ENCODE measurements at places on chromosomes 11 and 22.

- no peak for DNase-seq
Measured at GRCh38 chr11:17743026-17743807, 8.6 kb downstream of the KCNC1 start.

- DNase-seq, result no peak
Measured at GRCh38 chr11:72899238-72899637, 85.0 kb downstream of the ATG16L2 start.

DNA sequence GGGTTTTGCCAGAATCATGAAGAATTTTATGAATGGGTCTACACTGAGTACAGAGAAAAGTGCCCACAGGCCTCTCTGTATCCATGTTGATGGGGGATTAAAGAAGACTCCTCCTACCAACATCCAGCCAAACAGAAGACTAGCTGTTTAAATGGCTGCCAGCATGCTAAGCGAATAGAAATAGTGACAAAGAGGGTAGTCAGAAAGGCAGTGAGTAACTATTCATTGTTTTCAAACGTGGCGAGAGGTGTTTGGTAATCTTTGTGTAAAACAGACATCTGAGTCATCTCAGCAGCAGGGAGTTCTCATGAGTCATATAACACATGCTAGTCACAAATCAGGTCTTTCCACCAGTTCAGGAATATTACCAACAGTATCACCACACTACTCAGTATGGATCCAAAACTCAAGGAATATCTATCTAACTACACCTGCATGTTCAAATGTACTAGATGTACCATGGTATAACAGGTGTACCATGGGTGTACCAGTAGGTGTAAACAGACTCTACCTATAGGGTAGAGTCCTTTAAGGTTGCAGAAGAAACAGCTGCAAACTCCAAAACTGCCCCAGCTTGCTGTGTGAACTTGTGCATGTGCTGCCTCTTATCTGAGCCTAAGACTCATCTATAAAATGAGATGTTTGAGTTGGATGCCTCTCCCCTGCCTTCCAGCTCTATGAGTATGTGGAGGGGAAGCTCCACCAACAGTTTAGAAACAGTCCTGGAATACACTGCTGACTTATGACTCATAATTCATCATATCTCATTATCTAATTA lies 82.0 kb downstream of the SLC1A2 start:
- no peak for DNase-seq

GRCh38 chr11:73468590-73469161 lies 92.5 kb downstream of the RELT start:
- no peak for DNase-seq

- DNase-seq, result no peak
Measured at GRCh38 chr22:31867386-31868153, 76.8 kb upstream of the YWHAH start.

- no peak for DNase-seq
Measured at GRCh38 chr22:40446203-40446602, 75.8 kb downstream of the SGSM3 start.

DNA sequence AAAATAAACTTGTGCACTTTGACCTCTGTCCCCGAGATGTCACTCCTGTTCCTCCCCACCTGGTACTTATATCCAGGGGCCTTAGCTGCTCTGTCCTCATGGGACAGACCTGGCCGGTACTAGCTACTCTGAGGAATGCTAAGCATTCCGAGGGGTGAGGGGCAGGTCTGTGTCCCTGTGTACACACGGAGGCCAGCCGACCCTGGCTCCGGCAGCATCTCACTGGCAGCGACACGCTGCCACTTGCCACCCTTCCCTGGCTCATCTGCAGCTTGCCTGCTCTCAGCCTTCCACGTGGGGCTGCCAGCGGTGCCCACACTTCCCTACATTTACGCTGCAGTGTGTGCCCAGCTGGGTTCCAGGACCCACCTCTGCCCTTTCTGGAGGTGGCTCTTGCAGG lies 21.6 kb upstream of the TEF start:
- no peak for DNase-seq

DNA sequence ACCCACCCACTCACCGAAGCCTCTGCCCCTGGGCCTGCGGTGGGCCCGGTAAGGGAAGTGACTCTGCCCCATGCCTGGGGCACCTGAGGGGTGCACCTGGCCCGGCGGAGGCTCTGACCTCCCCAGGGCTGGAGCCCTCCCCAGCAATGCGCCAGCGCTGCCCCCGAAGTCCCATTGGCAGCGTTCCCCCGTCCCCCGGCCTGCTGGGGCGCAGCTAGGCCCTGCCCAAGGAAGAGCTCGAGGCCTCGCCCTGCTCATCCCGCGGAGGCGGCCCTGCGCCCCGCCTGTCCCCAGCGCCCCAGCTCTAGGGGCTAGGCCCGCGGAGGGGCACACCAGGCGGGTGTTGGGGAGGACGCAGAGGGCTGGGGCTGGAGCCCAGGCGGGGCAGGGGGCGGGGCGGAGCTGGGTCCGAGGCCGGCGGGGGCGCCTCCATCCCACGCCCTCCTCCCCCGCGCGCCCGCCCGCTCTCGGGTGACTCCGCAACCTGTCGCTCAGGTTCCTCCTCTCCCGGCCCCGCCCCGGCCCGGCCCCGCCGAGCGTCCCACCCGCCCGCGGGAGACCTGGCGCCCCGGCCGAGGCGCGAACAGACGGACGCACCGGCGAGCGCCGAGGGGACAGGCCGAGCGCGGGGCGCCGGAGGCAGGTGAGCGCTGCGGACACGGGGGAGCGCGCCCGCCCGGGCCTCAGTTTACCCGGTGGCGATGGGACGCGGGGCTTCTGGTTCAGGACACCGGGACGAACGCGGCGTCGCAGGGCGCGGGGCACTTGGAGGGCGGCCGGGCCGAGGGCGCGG lies at the start of gene EPS8L2:
EPS8L2 (plus strand) TSS at position 586 of the 793 bp plus-strand sequence. CDS start 3,177 bp downstream, outside the sequence.
- peak; percentile 89 for DNase-seq

DNA sequence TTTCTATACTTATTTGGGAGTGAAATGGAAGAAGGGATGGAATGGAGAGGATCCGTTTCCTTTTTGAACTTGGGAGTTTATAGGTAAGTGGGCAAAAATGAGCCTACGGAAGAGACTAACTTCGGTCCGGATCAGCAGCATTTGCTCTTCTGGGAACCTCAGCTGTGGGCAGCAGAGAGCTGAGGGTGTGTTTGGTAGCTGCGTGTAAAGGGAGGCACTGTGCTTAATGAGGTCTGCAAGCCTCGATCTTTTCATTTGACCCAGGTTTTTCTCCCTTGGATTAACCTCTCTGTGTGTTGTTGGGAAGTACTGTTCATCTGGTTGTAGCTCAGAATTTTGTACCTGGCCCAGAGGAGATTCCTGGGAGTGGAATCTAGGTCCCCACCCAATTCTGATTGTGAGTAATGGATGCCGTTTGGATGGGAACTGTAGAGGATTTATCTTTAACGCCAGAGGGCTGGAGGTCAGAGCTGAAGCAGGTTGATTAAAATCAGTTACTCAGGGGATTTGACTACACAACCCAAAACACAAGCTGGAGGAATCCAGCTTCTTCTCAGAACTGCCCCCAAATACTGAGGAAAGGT lies 201.6 kb upstream of the SORL1-AS1 start:
- no peak for DNase-seq

- no peak for DNase-seq
Measured at GRCh38 chr11:74377689-74378088, 20.5 kb downstream of the PGM2L1 start.

GRCh38 chr22:27223317-27224177 lies 566.2 kb downstream of the MIAT start:
- DNase-seq, result no peak

DNA sequence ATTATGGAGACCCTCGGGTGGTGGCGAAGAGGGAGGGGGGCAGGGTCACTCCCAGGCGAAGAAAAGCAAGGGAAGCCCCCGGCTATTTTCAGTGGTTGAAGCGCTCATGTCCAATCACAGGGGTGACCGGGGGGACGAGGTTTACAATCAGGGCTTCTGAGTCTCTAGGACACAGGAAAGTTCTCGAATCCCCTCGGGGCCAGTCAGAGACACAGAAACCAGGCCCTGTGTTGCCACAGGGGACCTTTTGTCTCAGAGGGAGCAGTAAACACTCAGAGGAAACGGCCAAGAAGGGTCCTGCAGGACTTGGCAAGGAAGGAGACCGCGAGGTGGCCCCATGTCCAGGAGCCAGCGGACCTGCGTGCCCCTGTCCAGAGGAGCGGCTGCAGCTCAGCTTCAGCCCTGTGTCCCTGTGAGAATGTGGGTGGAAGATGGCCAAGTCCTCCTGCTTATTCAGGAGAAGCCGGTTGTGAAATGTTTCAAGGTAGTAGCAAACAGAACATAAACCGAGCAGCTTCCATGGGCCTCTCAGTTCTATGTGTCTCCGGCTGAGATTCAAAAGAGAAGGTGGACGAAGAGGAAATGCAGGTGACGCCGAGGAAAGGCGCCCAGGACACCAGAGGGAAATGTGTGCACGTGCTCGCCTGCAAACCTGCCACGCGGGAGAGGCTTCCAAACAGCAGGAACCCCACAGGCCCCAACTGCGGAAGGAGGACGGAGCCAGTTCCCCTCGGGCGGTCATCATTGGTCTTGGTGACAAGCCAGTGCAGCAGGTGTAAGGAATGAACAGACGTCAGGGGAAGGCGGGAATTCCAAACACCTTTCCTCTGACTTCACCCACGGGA lies 357.6 kb downstream of the BRD1 start:
- DNase-seq, result no peak

DNA sequence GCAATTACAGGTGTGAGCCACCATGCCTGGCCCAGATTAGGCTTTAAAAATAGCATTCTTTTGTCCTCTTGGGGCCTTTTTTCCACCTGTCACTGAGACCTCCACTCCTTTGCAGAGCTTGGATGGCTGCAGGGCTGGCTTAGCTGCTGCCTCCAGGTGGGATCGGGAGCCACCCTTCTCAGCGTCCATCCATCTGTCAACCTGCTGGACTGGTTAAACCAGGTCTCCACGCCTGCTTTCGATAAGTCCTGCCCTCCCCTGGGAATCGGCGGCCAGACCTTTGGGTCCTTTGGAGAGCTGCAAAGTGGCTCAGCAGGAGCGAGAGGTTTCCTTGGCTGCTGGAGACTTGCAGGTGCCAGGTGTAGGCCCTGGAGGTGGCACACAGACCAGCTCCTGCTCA lies 23.4 kb upstream of the GRAMD4 start:
- peak; percentile 90 for DNase-seq

DNA sequence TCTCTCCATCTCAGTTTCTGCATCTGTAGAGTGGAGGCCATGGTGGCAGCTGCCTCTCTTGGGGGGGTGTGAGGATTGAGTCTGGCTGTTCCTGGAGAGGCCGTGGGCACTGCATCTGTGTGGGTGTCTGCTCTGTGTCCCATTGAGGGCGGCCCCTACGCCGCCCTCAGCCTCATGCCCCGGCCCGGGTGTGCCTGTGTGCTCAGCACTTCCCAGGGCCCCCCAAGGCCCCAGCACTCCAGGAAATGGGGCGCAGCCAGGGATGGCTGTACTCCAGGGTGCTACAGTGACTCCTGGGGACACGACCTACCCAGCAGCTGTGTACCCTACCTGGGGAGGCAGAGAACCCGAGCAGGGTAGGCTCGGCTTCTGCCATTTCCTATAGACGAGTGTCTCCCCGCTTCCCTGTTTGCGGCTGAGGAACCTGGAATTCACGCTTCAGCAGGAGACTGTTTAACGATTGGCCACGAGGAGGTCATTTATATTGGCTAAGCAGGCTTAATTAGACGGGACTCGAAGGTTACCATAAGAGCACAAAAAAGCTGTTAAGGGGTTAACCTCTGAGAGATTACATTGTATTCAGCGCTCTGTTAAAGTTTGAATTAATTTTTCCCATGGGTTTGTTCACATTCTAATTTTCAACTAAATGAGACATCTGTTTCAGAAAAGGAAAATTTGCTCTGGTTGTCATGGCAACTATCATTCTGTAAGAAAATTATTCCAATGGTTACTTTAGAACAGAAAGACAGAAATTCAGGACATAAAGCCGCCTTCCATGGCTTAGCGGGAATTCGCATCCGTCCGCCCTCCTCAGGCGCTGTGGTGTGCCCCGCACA lies 76.4 kb downstream of the MPPED1 start:
- no peak for DNase-seq

DNA sequence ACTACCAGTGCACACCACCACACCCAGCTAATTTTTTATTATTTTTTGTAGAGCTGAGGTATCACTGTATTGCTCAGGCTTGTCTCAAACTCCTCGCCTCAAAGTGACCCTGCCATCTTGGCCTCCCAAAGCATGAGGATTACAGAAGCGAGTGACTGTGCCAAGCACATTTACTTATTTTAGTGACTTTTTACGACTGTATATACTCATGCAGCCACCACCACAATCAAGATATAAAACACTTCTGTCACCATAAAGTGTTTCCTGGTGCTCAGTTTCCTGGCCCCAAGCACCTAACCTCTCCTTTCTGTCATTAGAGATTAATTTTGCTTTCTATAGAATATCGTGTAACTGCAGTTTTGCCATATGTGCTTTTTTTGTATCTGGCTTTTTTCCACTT lies 25.9 kb downstream of the ELP4 start:
- DNase-seq, result no peak

DNA sequence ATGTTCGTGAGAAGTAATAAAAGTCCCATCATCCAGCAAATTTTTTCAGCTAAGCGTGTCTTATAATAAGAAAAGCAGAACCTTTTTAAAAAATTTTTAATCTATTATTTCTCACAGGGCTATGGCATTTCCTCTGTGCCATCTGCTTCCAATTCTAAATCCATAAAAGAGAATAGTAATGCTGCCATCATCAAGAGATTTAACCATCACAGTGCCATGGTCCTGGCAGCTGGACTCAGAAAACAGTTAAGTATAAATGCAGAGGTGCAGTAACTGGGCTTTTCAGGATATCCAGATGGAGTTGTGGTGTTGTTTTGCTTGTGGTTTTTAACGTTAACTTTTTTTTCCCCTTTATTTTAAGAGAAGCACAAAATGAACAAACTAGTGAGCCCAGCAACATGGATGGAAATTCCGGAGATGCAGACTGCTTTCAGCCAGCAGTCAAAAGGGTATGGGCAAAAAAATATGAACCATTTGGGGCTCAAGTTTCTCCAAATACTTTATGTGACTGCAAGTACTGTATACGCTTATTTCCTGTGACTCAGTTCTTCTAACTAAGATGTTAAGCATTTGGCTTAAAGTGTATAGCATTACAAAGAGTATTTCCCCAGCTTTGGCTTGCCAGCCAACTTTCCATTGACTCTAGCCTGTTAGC lies 25.2 kb downstream of the GTF2H1 start:
- no peak for DNase-seq

DNA sequence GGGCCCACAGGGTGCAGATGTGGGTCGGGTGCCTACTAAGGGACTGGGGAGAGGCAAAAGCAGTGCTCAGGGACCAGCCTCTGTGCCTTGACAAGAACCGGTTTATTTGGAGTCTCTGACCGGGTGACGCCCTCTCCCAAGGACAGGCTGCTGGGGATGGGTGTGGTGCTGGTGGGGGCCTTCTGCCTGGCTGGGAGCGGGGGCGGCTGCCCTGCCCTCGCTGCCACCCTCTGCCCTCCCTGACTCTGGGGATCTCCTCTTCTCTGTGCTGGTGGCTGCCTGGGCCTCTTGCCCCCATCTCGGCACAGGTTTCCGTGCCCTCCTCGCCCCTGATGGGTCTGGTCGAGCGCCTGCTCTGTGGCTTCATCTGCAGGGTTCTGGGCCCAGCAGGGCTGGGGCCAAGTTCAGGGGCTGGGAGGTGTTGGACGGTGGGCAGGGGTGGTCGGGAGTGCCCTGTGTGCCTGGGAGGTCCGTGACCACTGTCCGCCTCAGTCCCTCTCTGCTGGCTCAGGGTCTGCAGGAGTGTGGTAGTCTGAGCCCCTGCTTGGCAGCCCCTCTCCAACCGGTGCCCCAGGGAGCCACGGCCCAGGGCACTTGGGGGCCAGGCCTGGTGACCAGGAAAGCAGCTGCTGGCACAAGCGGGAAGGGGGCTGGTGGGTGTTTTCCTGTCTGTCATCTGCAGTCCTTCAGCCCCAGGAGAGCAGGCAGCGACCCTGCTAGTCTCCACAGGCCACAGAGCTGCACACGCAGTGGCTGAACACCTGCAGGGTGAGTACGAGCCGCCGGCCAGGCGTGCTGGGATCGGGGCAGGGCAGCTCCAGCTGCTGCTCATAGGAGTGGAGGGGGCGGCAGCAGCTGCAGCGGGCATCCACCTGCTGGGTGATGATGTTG lies 23.5 kb downstream of the MUC6 start:
- DNase-seq, result no peak
